ENCODE measurements at places on chromosomes 12 and 14. TPM values are rescaled to one million over a fixed set of nuclear protein-coding genes. Genes with fewer than 3 reads are reported as not detected.

GRCh38 chr14:22554498-22555383 lies 34.3 kb downstream of the DAD1 start:
- H3K36me3 ChIP-seq, result no peaks in the 10 kb centered on the region
- DNase-seq, result no peak
- peak overlapping the region; percentile 97 for H3K27ac ChIP-seq
- H3K4me3 ChIP-seq, result peak overlapping the region; percentile 83

DNA sequence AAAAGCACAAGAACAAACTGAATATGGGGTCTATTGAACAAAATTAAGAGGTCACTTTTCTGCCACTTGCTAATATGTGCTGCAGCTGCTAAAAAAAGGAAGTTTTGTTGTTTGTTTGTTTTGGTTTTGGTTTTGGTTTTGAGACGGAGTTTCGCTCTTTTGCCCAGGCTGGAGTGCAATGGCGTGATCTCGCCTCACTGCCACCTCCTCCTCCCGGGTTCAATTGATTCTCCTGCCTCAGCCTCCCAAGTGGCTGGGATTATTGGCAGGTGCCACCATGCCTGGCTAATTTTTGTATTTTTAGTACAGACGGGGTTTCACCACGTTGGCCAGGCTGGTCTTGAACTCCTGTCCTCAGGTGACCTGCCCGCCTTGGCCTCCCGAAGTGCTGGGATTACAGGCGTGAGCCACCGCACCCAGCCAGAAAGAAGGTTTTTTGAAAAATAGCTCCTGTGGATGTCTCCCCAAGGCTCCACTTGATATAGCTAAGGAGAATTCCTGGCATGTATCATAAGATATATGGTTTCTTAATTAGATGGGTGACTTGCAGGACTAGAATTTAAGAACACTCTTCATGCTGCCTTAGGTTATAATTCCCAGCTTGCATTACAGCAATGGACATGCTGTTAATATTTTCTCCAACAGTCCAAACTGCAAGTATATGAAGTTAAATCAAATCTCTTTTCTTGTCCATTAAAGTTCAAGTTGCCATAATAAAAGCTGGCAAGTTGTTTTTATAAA lies 237.6 kb upstream of the AMIGO2 start:
- H3K27me3 ChIP-seq, result no peaks in the 10 kb centered on the region
- H3K36me3 ChIP-seq, result no peaks in the 10 kb centered on the region
- DNase-seq, result peak; percentile 70
- H3K4me1 ChIP-seq, result peaks cover 46% of the 10 kb centered on the region

Gene OASL
- 0.65 TPM for polyA plus RNA-seq

Gene KLHL33
- 0.49 TPM for polyA plus RNA-seq

GRCh38 chr12:5518584-5519365 lies 86.9 kb downstream of the NTF3 start:
- no peaks in the 10 kb centered on the region for H3K36me3 ChIP-seq
- DNase-seq, result no peak
- no peak overlapping the region for H3K27ac ChIP-seq
- peaks cover 24% of the 10 kb centered on the region for H3K27me3 ChIP-seq
- H3K4me1 ChIP-seq, result no peaks in the 10 kb centered on the region

Gene CLEC1A
- polyA plus RNA-seq, result not detected

DNA sequence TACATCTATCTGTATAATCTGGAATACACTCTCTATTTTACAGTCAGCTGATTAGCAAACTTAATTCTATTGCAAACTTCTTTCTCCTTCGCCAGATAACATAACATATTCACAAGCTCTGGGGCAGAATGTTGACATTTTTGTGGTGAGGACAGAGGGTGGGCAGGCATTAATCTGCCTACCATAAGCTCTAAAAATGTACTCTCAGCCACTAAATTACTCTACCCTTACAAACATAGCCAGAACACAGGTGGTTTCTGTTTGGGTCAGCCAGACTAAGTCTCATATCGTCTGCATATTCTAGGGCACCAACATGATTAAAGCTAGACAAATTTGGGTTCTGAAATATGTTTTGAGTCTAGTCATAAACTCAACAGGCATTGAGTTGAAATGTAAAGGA lies 90.1 kb downstream of the SLC6A15 start:
- no peaks in the 10 kb centered on the region for H3K27me3 ChIP-seq
- no peaks in the 10 kb centered on the region for H3K36me3 ChIP-seq
- H3K4me3 ChIP-seq, result no peak overlapping the region
- DNase-seq, result no peak
- H3K27ac ChIP-seq, result no peak overlapping the region

DNA sequence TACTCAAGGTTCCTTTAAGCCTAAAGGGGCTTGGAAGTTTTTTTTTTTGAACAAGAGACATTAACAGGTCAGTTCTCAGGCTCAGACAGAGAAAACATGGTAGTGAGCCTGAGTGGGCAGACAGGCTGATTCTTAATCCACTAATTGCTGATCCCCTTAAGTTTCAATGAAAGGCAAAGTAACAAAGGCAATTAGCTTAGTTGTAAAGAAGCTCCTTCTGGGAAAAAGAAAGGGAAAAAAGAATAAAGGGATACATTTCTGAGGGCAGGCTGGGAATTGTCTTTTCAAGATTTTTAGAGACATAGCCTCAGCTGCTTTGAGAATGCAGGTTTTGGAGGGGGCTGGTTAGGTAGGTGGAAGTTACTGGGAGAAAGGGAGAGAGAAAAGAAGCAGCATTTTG lies 133.8 kb downstream of the CFAP54 start:
- no peaks in the 10 kb centered on the region for H3K4me1 ChIP-seq
- H3K36me3 ChIP-seq, result no peaks in the 10 kb centered on the region
- no peak overlapping the region for H3K4me3 ChIP-seq

DNA sequence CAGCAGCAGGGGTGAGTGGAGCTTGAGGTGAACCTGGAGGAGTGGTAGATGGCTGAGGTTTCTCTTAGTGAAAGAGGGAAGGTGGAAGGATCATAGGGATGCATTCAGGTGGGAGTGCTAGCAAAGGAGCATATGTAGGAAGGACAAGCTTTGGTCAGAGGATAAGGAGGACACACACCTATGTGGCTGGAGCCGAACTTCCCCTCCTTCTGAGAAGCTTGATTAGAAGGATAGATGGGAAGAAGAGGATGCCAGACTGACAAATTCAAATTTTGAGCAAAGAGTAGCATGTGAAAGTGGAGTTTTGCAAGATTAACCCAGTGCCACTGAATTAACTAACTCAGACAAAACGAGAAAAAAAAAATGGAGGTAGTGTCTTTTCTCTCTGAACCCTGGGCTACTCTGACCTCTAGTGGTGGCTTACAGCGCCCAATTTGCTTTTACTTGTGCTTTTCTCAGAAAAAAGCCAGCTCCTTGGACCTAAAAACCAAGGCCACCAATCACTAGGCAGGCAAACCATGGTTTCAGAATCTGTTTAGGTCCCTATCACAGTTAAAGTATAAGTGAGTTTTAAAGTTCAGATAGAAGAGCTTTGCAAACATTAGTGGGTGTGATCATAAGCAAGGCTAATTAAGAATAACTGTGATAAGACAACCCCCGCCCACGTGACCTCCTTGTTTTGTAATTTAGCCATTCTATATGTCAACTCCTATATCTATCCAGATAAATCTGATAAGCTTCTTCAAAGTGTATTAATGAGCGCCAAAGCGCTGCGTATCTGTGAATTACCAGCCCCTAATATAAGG lies 15.5 kb downstream of the EMP1 start:
- DNase-seq, result peak; percentile 61
- peak overlapping the region; percentile 3 for H3K27ac ChIP-seq
- no peak overlapping the region for H3K4me3 ChIP-seq
- H3K27me3 ChIP-seq, result no peaks in the 10 kb centered on the region
- H3K36me3 ChIP-seq, result no peaks in the 10 kb centered on the region

DNA sequence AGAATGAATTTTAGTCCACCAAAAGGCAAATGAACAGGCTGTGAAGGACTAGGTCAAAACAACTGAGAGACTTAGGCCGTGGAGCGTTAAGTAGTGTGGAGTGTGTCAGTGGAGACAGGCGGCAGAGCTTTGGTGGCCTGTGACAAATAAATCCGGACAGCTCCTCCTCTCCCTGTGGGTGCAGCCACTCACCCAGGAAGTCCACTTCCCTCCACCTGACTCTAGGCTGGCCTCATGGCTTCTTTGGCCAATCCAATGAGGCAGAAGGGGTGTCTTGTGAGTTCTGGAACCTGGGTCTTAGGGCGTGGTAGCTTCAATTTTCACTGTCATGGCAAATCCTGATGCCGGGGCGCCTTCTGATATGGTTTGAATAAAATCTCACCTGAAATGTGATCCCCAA lies 180.9 kb upstream of the C14orf180 start:
- H3K4me3 ChIP-seq, result no peak overlapping the region
- no peak for DNase-seq
- peaks cover 29% of the 10 kb centered on the region for H3K36me3 ChIP-seq
- no peak overlapping the region for H3K27ac ChIP-seq
- peaks cover 34% of the 10 kb centered on the region for H3K4me1 ChIP-seq
- H3K27me3 ChIP-seq, result peaks cover 7% of the 10 kb centered on the region

GRCh38 chr12:131610181-131610580 lies 100.7 kb upstream of the SFSWAP start:
- peaks cover 20% of the 10 kb centered on the region for H3K27me3 ChIP-seq
- H3K36me3 ChIP-seq, result no peaks in the 10 kb centered on the region

GRCh38 chr12:31002999-31003398 lies 70.7 kb upstream of the DDX11 start:
- H3K36me3 ChIP-seq, result no peaks in the 10 kb centered on the region
- no peaks in the 10 kb centered on the region for H3K4me1 ChIP-seq
- peaks cover 13% of the 10 kb centered on the region for H3K27me3 ChIP-seq
- H3K4me3 ChIP-seq, result peak overlapping the region; percentile 3
- no peak overlapping the region for H3K27ac ChIP-seq

GRCh38 chr12:34340534-34341361 lies 318.5 kb downstream of the ALG10 start:
- H3K4me1 ChIP-seq, result no peaks in the 10 kb centered on the region
- no peak for DNase-seq
- H3K36me3 ChIP-seq, result no peaks in the 10 kb centered on the region
- no peak overlapping the region for H3K27ac ChIP-seq
- no peak overlapping the region for H3K4me3 ChIP-seq

- peaks cover 27% of the 10 kb centered on the region for H3K4me1 ChIP-seq
- no peak overlapping the region for H3K27ac ChIP-seq
- DNase-seq, result no peak
- no peaks in the 10 kb centered on the region for H3K27me3 ChIP-seq
Measured at GRCh38 chr12:116113398-116114130, 163.9 kb downstream of the MED13L start.

Gene TBC1D30
- not detected for polyA plus RNA-seq

DNA sequence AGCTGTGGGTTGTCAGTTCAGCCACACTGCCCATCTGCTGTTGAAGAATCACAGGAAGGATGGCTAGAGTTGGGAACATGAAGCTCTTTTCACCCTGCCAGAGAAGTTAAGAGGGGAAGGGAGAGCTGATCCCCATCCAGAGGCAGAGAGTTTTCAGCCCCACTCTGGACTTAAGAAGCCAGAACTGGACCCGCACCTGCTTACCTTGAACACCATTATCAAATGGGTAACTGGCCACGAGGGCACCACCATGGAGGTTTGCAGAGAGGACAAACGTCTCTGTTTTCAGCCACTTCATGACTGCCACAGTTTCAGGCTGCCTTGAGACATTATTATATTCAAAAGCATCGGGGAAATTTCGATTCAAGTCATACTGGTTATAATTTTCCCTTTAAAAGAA lies 62.0 kb downstream of the MDM2 start:
- H3K27me3 ChIP-seq, result no peaks in the 10 kb centered on the region
- DNase-seq, result no peak
- H3K4me3 ChIP-seq, result no peak overlapping the region
- no peaks in the 10 kb centered on the region for H3K36me3 ChIP-seq
- H3K27ac ChIP-seq, result no peak overlapping the region

- no peak overlapping the region for H3K4me3 ChIP-seq
- no peak for DNase-seq
- no peaks in the 10 kb centered on the region for H3K4me1 ChIP-seq
- H3K36me3 ChIP-seq, result no peaks in the 10 kb centered on the region
- no peak overlapping the region for H3K27ac ChIP-seq
Measured at GRCh38 chr12:91094957-91095356, 16.3 kb downstream of the LUM start.

DNA sequence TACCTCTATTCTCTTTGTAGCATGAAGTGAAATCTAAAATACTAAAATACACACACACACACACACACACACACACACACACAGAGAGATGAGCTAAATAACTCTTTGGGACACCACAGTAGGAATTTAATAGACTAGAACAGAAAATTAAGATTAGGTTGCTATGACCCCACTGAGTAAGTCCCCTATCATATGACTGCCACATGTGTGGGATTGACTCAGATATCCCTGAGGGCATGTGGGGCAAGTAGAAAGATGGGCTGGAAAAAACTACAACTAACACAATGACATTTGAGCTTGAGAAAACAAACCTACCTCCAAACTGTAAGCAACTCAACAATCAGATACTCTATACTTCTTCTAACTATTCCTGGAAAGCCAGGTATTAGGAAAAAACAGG lies 27.0 kb downstream of the SLC25A21 start:
- DNase-seq, result no peak
- no peaks in the 10 kb centered on the region for H3K4me1 ChIP-seq
- no peak overlapping the region for H3K27ac ChIP-seq
- H3K36me3 ChIP-seq, result no peaks in the 10 kb centered on the region
- no peak overlapping the region for H3K4me3 ChIP-seq

Gene TNFAIP2
- polyA plus RNA-seq, result 0.41 TPM

Gene AICDA
- polyA plus RNA-seq, result not detected

Gene SCN8A
- polyA plus RNA-seq, result 0.36 TPM

DNA sequence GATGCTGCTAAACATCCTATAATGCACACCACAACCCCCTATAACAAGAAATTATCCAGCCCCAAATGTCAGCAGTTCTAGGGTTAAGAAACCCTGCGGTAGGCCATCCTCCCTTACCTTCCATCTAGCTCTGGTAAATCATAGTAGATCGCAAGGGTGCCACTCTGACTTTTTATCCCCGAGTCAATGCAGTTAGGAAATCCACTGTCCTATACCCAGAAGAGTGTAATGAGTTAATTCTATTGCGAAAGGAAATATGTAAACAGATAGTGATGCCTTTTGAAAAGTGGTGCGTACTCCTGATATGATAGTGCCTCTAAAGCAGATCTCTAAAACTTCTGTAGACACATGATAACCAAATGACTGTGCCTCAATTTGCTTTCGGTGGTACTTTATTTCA lies 29.8 kb downstream of the SCFD1 start:
- DNase-seq, result no peak
- H3K4me1 ChIP-seq, result no peaks in the 10 kb centered on the region
- no peak overlapping the region for H3K27ac ChIP-seq
- no peaks in the 10 kb centered on the region for H3K27me3 ChIP-seq
- H3K36me3 ChIP-seq, result peaks cover 5% of the 10 kb centered on the region

Gene IL22
- not detected for polyA plus RNA-seq

All from naive B cell (primary cell).